ENCODE measurements at places on chromosomes 12 and 14. TPM values are rescaled to one million over a fixed set of nuclear protein-coding genes. Genes with fewer than 3 reads are reported as not detected.

The EXOC3L4 gene
- not detected for total RNA-seq

The RALGAPA1 gene
- total RNA-seq = 31.7 TPM

The TXNDC16 gene
- 22.6 TPM for total RNA-seq

The ZNF891 gene
- total RNA-seq = 7.2 TPM

The SYNDIG1L gene
- 0.40 TPM for total RNA-seq

The KRT77 gene
- not detected for total RNA-seq

The C12orf54 gene
- not detected for total RNA-seq
